KBM-7 (cell line): ENCODE measurements at places on chromosomes 6 and 20.

DNA sequence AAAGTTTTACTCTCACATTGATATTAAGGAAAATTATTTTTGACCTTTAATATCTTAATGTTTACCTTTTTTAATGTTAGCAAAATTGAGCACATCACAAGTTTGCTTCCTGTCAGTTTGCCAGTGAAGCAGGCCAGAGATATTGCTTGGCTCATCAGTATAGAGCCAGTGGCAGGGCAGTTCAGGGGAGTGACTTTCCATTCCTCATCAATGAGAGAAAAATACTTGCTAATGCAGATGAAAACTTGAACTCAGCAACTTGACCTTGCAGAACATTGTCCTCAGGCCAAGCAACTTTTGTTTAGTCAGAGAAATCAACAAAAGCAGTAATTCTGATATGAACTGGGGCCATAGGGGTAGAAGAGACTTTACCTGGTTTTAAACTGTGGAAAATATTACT is 6.9 kb downstream of the TAB2 start:
- no peak for DNase-seq

DNA sequence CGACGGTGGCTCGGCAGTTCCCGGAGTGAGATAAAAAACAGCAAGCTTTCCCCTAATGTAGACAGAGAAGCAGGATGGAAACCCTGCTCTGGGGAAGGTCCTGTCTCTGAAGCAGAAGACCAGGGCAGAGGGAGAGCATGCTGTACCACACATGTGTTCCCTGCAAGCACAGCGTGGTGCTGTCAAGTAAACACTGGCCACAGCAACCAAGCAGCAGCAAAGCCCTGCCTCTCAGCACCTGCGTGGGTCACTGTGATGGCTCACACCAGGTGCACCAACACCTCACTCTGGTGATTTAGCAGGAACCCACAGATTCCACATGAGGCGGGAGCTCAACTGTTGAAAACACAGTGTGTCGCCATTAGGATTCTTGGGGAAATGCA is 65.2 kb upstream of the TXNDC5 start:
- no peak for DNase-seq

- DNase-seq = no peak
Observed at GRCh38 chr6:94362061-94362864, 942.9 kb upstream of the EPHA7 start.

GRCh38 chr6:87291883-87292282 is 30.5 kb upstream of the SMIM8 start:
- DNase-seq = no peak

- DNase-seq = no peak
Observed at GRCh38 chr20:62301111-62301668, 1.6 kb upstream of the ADRM1 start.

- DNase-seq = no peak
Observed at GRCh38 chr6:6665555-6666243, 77.2 kb downstream of the LY86 start.

DNA sequence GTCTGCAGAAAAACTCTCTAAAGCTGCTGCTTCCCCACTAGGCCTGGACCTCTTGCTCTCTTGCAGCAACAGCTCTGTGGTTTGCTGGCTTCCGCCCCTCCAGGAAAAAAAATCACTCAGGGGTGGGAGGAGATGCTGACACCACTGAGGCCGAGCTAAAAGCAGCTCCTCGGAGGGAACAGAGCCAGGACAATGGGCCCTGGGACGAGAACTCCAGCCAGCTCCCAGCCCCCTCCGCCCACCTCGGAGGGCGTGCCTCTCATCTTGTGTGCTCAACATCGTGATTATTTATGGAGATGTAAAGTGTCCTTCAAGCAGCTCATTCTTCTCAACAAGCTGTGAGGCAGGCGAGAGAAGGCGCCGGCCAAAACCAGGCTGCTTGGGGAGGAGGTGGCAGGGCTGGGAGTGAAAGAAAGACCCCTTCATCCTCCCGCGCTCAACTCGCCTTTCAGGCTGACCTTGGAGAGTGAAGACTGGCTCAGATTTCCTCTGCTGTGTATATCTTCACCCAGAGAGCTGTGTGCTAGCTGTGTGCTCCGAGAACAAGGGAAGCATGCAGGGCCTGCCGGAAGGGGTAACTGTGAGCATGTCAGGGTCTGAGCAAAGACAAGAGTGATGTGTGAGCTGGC is 53.5 kb upstream of the LRFN2 start:
- DNase-seq = peak; percentile 15

DNA sequence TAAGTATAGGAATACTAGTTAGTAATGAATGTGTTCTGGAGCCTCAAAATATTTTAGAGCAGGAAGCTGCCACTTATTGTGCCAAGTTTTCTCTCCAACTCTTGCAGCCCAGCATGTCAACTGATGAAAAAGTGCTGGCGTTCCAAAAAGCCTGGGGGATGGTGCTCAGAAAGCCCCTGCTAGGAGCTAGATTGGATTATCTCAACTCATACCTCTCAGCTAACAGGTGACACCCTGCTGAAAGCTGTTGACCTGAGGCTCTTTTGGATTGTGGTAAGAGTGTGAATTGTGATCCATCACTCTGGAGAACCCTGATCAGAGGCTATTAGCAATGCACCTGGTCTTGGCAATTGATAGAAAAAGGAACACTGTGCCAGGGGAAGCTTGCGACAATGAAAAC is 580.4 kb downstream of the EYS start:
- no peak for DNase-seq

DNA sequence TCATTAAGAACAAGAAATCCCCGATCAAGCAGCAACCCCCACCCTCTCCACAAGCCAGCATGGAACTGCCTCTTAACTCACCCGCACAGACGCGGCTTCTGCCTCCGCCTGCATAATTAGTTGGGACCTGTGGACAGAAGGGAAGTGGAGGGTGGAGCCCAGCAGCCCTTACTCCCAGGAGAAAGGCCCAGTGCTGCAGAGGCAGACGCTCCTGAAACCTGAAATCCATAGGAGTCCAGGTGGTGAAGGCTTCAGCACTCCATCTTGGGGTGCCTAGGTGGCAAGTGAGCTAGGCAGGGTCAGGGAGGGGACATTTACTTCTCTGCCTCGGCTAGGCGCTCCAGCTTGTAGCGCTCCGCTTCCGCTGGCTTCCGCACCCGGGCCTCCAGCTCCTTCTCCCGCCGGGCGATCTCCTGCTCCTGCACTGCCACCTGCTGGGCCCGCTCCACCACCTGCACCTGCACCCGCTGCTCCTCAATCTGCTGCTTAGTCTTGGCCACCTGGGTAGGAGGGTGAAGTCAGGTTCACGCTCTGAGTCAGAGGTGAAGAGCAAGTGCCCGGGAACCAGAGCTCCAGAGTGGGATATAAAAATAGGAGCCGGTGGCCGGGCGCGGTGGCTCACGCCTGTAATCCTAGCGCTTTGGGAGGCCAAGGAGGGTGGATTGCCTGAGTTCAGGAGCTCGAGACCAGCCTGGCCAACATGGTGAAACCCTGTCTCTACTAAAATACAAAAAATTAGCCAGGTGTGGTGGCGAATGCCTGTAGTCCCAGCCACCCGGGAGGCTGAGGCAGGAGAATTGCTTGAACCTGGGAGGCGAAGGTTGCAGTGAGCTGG is 10.7 kb downstream of the TUBB start:
- peak; percentile 92 for DNase-seq

DNA sequence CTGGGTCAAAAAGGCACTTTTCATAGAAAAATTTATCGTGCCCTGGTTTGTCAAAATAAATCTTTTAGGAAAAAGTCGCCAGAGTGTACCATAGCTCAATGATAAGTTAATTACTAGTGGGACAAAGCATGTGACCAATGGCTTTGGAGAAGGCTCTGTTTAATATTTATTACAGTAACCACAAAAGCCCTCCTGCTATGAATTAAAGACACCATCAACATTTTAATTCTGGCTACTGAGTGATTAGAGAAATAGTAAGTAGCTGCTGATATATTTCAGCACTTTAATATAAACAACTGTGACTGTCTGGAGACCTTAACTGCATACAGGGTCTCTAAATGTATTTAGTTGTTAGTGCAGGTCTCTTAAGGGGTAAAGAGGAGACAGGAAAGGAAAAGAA is 38.3 kb downstream of the KIF13A start:
- DNase-seq = no peak

DNA sequence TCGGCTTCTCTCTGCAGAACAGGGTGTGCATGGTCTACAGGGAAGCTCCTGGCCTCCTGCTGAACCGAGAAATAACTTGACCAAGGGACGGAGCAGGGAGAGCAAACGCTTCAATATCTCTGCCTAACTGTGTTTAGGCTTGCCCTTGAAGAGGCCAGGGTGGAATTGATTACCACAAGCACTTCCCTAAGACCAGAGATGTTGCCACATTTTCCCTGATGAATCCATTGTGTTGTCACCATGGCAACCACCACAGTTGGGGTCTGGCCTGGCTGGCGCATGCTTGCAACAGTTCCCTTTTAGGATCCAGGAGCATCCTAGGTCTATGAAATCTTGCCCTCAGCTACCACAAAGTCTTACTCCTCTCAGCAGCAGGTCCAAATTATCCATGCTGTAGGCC is 213.5 kb upstream of the SULF2 start:
- peak; percentile 18 for DNase-seq

DNA sequence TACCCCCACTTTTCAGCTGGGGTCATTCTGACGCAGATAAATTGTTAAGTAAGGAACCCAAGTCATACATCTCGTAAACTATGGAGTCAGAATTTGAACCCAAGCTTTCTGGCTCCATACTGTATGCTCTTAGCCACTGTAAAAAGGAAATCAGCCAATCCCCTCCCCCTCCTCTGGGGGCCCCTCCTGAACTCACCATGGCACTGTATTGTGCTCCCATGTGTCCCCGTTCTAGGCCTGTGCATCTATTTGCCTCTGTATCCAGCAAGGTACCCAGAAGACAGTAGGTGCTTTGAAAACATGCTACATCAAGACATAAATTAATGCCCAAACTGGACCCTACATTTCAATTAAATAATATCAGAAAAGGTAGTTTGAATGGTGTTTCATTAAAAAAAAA is 98.5 kb downstream of the PREP start:
- no peak for DNase-seq

- no peak for DNase-seq
Observed at GRCh38 chr20:15918631-15919030, 654.6 kb downstream of the KIF16B start.
